Left lobe of liver (tissue), 2 donors: ENCODE measurements at places on chromosomes 6 and 20. TPM values are rescaled to one million over a fixed set of nuclear protein-coding genes. Genes with fewer than 3 reads are reported as not detected.

SLC22A23 gene
- total RNA-seq, result 16.9 TPM

HLA-DRA gene
- total RNA-seq, result 24.4 TPM

- DNase-seq, result no peak
Measured at GRCh38 chr6:164208371-164208770, 793.9 kb downstream of the QKI start.

SLCO4A1 gene
- total RNA-seq, result 1.7 TPM

GRCh38 chr6:163405412-163406309, 8.9 kb upstream of the QKI start:
- DNase-seq, result peak; percentile 80

SIRPB2 gene
- 0.50 TPM for total RNA-seq
